PC-3 (cell line): ENCODE measurements at places on chromosomes 6 and 20.

DNA sequence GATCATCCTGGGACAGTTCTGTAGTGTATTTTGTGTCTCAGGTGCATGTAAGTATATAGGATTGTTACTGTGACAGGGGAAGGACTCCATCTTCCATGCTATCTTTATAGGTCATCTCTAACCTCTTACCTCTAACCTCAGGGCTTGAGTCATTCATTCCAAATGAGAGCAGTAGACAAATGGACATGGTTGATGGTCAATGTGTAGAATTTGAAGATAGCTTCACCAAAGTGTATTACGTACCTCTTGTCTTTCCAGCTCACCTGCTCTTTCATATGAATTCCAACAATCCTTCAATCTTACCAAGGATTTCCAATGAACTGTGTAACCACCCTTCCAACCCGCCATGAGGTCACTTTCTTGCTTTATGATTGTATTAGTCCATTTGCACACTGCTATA is 8.7 kb upstream of the ADGRG6 start:
- DNase-seq, result no peak

DNA sequence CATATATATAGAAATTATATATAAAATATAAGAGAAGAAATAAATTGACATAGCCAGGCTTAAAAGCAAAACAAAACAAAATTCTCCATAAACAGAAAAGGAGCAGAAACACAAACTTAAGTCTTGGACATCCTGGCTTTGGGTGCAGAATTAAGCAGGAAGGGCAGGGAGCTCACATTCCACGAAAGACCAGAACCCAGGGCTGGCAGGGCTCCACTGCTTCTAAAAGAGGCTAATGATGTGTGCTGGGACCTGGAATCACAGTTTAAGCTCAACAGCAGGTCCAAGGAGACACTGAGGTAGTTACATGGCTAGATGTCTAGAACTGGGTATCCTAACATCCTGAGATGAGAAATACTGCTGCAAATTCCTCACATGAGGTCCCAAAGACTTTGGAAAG is 210.3 kb downstream of the WDR27 start:
- no peak for DNase-seq

GRCh38 chr20:21704408-21705385 is 767 bp upstream of the PAX1 start:
- no peak for DNase-seq

DNA sequence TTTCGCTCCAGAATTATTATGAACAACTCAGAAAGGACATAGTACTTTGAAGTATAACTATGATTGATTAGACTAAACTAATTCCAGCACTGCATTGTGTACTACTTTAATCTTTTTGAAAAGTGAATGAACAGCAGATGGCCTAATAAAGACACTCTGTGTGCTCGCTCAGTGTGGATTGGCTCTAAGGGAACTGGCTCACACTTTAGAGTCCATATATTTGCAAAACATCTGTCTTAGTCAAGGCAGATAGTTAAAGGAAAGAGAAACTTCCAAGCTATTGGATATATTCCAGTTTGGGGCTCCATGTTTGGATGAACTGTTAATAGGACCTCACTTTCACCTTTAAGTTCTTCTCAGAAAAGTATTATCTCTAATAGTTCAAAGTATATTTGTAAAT is 218.9 kb downstream of the EYA4 start:
- no peak for DNase-seq

- no peak for DNase-seq
Measured at GRCh38 chr20:52103335-52103912, 88.2 kb downstream of the ZFP64 start.

DNA sequence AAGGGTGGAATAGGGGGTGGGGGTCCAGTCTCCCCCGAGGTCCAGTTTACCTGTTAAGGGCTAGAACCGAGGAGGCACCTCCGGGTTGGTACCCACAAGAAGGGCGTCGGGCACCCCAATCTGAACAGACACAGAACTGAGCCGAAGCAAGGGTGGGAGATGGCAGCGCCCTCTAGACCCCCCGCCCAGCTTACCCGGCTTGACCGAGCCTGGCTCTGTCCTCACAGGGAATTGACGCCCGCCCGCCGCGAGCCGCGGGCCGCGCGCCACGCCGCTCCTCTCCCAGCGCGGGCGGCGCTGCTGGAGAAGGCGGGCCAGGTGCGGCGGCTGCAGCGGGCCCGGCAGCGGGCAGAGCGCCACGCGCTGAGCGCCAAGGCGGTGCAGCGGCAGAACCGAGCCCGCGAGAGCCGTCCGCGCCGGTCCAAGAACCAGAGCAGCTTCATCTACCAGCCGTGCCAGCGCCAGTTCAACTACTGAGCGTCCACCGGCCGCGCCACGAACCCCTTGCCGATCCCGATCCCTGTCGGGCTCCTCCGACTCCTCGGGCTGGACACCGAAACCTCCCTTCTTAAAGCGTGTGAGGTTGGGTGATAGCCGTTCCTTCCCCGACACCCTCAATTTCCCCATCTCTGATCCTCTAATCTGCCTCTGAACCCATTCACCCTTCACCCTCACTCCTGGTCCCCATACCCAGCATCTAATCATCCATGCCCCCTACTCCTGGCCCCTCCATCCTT is 5.9 kb downstream of the TP53INP2 start:
- DNase-seq, result peak; percentile 72

DNA sequence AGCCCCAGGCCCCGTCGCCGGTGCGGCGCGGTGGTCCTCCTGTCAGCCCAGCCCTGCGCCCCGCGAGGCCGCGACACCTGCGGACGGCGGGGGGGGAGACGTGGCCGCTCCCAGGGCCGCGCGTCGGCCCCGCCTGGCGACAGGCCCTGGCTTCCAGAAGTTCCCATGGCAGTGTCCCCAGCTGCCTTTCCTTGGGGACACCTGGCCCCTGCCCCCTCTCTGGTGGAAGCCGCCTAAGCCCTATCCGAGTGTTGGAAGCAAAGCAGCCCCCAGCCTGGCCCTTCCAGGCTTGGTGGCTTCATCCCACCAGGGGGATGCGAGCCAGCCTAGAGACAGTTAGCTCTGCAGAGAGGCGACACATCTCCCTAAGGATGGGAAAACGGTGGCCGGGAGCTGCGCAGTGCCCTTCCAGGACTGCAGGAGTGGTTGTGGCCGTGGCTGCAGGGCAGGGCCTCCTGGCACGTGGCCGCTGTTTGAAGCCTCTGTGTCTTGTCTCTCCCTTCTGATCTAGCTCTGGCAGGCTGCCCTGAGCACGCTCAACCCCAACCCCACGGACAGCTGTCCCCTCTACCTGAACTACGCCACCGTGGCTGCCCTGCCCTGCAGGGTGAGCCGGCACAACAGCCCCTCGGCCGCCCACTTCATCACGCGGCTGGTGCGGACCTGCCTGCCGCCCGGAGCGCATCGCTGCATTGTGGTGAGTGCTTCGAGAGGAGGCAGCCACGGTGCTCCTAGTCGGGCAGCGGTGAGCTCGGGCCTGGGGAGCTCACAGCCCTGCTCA is 816 bp downstream of the NPEPL1 start:
- DNase-seq, result peak; percentile 29

- DNase-seq, result peak; percentile 87
Measured at GRCh38 chr20:51803148-51803854, 980 bp upstream of the SALL4 start.

DNA sequence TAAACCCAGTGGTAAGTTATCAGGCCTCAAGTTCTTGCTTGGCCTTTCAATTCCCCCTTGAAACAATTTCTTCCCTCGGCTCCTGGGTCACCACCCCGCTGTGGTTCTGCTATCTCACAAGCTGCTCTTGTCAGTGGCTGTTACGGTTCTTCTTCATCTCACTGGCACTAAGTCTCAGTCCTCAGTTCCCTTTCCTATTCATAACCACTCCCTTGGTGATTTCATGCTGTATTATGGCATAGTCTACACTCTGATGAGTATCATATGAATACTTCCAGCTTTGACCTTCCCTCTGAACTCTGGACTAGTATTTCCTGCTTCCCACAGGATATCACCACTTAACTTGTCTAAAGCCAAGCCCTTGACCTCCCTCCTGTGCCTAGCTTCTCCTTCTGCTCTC is 7.9 kb downstream of the TAAR1 start:
- no peak for DNase-seq

DNA sequence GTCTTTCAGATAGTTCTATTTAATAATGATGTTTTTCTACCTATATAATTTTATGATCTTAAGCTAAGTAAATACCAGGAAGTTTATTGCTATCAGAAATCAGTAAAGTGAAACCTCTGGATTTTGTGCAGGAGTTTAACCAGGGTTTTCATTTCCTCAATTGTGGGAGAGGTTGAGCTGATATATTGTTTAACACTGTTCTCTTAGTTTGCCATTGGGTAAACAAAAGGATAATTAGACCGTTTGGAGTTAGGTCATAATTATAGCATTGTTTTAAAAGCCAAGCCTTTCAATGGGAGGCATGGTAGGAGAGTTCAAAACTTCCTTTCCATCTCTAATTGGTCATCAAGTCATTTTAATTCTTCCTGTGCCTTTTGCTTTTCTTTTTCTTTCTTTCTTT is 58.7 kb downstream of the STXBP5 start:
- DNase-seq, result no peak

DNA sequence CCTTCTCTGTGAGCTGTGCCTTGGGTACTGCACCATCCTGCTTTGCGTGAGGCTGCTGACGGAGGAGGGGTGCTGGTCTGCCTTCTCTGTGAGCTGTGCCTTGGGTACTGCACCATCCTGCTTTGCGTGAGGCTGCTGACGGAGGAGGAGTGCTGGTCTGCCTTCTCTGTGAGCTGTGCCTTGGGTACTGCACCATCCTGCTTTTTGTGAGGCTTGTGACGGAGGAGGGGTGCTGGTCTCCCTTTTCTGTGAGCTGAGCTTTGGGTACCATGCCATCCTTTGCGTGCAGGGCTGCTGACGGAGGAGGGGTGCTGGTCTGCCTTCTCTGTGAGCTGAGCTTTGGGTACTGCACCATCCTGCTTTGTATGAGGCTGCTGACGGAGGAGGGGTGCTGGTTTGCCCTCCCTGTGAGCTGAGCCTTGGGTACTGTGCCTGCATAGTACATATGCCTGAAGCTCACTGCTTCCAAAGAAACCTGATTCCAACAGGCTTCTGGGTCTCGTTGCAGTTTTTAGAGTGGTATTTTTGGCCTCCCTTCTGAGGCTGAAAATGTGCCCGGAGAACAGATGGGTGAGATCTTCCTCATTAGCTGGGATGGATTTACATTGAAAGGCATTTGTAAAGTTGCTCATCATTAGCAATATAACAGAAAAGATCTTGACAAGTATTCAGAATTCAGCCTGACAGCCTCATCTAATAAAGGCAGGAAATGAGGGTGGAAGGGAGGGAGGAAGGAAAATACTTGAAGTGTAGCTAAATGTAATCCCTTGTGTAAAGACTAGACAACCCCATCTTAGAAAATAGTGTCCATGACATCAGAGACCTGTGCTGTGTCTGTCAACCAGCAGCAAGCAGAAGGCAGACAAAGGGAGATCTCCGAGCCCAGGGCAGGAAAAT is 46.8 kb upstream of the UNC93A start:
- DNase-seq, result no peak

- no peak for DNase-seq
Measured at GRCh38 chr6:108714101-108714765, 134.0 kb upstream of the ARMC2 start.

- DNase-seq, result no peak
Measured at GRCh38 chr6:136975089-136975715, 53.1 kb downstream of the SLC35D3 start.

- peak; percentile 56 for DNase-seq
Measured at GRCh38 chr6:151209071-151209831, 30.5 kb upstream of the AKAP12 start.

DNA sequence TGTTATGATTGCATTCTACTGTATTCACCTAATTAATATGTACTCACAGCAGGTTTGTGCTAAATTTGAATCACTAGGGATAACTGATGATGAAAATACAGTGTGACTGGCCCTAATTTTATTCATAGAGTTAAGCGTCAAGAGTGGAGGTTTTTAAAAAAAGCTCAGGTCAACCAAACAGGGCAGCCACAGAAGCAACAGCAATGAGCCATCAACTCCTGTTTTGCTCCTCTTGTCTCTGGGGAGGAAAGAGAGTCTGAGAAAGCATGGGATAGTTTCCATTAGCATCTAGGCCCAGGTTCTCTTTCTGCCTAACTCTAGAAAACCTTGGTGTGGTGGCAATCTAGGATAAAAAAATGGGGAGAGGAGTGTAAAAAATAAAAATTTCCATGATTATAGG is 122.1 kb downstream of the OGFRL1 start:
- DNase-seq, result no peak

DNA sequence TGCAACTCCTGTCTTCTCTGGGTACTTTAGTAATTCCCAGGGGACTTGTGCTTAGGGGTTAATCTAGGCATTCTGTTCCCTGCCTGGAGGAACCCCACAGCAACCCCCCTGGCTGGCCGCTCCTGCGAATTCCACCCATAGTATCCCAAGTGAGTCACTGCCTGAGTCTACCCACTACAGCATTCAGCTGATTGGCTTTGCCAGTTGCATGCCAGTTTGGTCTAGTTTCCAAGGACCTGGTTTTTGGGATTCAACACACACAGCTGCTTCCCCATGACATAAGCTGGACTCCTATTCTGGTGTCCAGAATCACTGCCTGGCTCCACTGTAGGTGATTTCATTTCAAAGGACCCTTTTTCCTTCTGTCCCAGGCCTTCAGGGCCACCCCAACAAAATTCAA is 40.3 kb downstream of the PLCG1 start:
- DNase-seq, result peak; percentile 85

- peak; percentile 59 for DNase-seq
Measured at GRCh38 chr6:53679446-53679933, 13.9 kb upstream of the KLHL31 start.

GRCh38 chr20:8066662-8067061 is 47.1 kb upstream of the TMX4 start:
- no peak for DNase-seq

DNA sequence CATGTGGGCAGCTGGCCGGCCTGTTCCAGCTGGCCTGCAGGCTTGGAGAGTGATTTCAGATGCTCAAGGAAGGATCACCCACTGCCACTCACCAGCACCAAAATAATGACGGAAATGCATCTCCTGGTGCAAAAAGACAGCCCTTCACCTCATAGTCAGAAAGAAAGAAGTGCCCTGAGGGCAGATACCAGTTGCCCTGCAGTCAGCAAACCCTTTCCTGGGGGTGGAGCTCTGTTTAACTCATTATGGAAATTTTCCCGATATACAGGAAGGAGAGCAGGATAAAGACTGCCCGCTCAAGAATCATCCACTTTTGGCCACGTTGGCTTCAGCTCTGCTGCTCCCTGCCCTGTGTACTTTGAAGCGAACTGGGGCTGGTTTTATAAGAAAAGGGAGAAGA is 127.9 kb downstream of the GRM4 start:
- DNase-seq, result no peak
